Renal pelvis (tissue), 12 donors: ENCODE measurements at places on chromosomes 12 and 14.

GRCh38 chr12:2451025-2451424 is 343.7 kb upstream of the FKBP4 start:
- DNase-seq = no peak

- no peak for DNase-seq
Observed at GRCh38 chr12:40233741-40234367, 9.1 kb downstream of the LRRK2 start.

DNA sequence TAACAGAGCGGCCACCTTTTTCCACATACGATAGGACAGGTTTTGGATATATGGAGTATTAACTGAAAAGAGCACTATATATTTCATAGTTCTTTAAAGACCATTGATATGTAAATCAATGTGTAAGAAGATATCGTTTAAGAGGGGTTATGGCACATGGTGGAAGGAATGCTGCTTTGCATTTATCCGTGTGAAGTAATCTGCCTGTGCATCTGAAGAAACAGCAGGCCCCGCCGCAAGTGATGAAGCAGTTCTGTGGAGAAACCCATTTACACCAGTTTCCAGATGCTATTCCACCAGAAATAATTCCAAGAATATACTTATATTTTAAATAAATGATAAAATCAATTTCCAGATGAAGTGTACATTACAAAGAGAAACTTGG is 72.4 kb downstream of the BICD1 start:
- DNase-seq = no peak

GRCh38 chr12:91317306-91317705 is 134.7 kb upstream of the DCN start:
- no peak for DNase-seq

- DNase-seq = peak; percentile 73
Observed at GRCh38 chr14:59120921-59121320, 67.5 kb upstream of the DAAM1 start.

- peak; percentile 22 for DNase-seq
Observed at GRCh38 chr14:78758333-78758732, 588.2 kb downstream of the NRXN3 start.

DNA sequence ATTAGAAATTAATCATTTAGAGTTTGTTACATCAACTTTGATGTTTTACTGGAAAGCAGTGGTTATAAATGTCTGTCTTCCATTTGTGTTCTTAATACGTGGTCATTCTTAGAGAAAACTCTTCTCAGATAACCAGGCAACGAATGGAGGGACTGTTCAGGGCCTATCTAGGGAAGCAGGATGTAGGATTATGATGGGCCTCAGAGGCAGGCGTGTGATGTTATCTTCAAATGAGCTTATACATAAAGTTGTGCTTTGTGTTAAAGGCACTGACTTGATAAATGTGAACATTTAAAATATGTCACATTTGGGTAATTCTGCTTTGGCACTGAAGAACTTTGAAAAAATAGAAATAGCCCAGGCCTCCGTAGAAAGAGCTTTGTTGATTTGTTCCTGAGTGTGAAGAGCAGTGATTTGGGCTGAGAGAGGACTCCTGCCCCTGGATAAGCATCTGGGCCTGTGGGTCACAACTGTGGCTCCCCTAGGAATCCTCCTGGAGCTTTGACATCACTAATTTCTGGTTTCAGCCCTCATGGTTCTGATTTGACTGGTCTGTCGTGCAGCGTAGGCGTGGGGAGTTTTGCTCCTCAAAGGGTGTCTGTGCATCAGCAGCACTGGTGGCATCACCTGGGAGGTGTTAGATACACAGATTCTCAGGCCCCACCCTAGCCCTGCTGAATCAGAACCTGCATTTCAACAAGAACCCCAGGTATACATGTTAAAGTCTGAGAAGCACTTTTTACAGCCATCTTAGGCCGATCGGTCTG is 55.4 kb downstream of the SAMD4A start:
- no peak for DNase-seq

GRCh38 chr14:64501411-64502171 is 2.0 kb downstream of the ZBTB25 start:
- peak; percentile 74 for DNase-seq

DNA sequence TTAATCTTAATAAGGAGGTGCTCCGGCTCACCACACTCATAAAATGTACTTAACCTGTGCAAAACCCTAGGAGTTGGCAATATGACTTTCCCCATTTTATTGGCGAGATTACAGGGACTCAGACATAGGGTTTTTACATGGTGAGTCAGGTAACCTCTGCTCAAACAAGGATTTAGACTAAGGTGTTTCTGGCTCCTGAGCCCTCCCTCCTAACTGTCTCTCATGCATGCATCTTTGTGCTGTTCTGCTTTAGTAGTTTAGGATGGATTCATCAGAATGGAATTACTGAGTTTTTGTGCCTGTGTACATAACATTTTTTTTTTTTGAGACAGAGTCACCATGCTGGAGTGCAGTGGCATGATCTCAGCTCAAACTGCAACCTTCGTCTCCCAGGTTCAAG is 993.3 kb upstream of the TMEM132C start:
- no peak for DNase-seq

DNA sequence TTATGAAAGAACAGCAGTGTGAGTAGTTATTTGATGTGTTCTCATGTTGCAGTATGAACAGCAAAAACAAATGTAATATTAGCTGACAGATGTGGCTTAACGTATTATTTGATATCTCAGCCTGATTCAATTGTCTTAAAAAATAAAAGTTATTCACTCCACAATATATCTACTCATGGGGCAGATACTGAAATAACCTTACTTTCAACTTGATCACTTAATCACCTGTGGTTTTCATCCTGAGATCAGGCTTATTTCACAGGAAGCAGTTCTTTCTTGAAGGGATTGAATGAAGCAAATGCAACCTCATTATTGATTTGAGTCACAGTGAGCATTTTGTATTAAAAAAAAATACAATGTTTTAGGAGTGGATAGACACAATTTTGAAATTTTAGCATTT is 90.3 kb downstream of the AKAP6 start:
- DNase-seq = no peak

GRCh38 chr12:58961166-58961565 is 40.9 kb upstream of the LRIG3 start:
- peak; percentile 24 for DNase-seq

DNA sequence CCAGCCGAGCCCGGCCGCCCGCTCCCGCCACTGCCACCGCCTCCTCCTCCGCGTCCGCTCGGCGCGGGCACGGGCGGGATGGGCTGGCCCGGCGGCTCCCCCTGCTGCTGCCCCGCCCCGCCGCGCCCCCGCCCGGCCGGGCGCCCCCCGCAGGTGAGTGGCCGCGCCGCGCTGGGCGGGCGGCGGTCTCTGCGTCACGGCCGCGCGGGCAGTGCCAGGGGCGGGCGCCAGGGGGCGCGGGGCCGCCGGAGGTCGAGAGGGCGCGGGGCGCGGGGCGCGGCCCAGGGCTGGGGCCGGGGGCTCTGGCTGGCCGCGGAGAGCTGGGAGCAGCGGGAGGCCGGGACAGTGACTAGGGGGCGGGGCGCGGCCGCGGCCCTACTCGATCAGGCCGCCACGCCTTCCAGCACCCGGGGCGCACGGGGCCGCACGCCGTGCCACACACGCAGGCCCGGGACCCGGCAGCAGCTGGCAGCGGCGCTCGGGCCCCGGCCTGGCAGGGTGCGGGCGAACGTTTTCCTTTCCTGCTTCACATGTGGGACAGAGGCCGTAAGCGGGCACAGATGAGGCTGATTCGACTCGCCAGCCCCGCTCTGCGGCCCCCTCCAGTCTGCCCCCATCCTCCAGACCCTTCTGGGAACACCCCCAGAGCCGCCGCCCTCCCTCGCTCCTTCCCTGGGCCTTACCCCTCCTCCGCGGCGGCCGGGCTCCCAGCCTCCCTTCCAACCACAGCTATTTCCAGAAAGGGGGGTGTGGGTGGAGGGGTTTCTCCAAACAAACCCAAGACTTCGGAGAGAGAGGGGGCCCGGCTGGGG is 2.4 kb upstream of the TNS2 start:
- DNase-seq = peak; percentile 90
